ENCODE measurements at places on chromosomes 7 and 10. TPM values are rescaled to one million over a fixed set of nuclear protein-coding genes. Genes with fewer than 3 reads are reported as not detected.

VPS37D gene
- 3.9 TPM for total RNA-seq

BLNK gene
- total RNA-seq = not detected

PTPRN2 gene
- 1.4 TPM for total RNA-seq

CDHR1 gene
- total RNA-seq = not detected

SFTPA1 gene
- total RNA-seq = not detected

DYDC1 gene
- not detected for total RNA-seq

TUBB8 gene
- not detected for total RNA-seq

PIK3AP1 gene
- total RNA-seq = 0.33 TPM

COL13A1 gene
- total RNA-seq = 16.7 TPM

ANKRD61 gene
- not detected for total RNA-seq

All from vein endothelial cell (primary cell).